Cardiac fibroblast (primary cell): ENCODE measurements at places on chromosomes 3 and 15.

DNA sequence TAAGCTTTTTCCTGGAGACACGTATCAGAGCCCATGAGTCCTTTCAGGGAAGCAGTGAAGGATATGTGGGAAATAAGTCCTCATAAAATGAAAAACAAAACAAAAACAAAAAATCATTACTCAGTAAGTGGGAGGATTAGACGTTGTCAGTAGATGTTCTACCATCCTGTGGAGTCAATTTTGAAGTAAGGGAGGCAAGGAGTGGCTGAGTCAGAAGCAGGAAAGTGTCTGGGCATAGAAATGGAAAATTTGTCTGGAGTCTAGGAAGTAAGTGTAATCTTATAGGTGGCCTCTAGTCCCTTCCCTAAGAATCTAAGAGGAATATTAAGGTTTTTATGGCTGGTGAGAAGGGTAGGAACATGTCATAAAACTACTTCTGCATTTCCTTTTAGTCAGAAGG is 339.8 kb upstream of the SEMA6D start:
- no peak for DNase-seq

DNA sequence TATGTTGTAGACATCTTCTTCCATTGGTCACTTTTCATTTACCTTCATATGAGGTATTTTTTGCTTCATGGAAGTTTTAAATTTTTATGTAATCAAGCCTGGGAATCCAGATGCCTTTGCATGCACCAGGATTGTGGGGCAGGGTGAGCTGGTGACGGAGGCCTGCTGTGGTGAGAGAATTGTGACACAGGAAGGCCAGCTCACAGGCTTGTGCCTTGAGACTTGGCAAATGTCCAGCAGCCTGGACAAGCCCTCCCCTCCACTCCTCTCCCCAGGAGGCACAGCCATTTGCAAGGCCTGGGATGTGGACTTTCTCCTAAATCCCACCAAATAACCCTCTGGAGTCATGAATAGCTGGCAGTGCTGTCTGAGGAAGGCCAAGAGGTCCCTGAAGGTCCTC is 67.4 kb downstream of the RHCG start:
- no peak for DNase-seq

DNA sequence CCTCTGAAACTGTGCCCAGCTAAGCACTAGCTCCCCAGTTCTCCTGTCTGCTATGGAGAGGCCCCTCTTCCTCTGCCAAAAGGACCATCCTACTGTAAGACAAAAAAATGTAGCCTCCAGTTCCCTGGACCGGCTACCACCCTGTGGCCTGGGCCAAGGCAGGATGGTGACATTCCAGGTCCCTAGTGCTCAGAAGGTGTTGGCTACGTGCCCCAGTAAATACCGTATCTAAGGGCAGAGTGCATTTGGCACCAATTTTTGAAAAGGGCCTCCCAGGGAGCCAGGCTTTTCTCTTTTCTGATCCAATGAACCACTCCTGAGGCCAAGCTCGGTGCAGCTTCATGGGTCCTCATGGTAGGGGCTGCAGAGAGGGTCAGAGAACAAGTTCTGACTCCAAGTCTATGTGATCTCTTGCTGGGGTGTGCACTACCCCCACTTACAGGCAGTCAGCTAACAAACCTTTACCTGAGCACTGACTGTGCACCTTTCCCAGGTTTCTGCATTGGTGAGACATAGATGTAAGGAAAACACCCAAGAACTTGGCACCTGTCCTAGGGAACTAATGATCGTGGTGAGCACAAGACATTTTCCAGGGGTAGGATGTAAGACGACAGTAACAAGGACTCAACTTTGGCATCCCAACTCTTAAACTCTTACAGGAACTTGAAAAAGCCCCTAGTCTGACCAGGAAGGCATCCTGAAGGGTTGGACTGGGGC is 32.6 kb downstream of the TLE3 start:
- DNase-seq, result no peak

- DNase-seq, result no peak
Measured at GRCh38 chr3:194399166-194399565, at the start of gene GP5. Gene GP5, minus strand, starts transcription at chr3:194399266. Its CDS starts 984 bp downstream, at chr3:194398282.

GRCh38 chr3:39349080-39349479 is 19.6 kb downstream of the CCR8 start:
- no peak for DNase-seq

- peak; percentile 31 for DNase-seq
Measured at GRCh38 chr3:130576375-130577266, 59.6 kb downstream of the COL6A6 start.

- DNase-seq, result peak; percentile 18
Measured at GRCh38 chr15:43977072-43977884, 150.5 kb downstream of the WDR76 start.

DNA sequence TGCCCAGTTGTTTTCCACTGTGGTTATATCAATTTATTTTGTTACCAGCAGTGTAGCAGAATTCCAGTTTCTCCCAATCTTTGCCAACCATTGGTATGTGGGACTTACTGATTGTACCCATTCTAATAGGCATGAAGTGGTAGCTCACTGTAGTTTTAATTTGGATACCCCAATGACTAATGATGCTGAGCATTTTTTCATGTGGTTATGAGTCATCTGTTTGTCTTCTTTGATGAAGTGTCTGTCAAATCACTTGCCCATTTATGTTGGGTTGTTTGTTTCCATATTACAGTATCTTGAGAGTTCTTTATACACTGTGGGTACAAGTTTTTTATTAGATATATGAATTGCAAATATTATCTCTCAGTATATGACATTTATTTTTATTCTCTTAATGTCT is 644.3 kb downstream of the NR2F2 start:
- DNase-seq, result no peak

- DNase-seq, result peak; percentile 26
Measured at GRCh38 chr3:112010636-112011035, 11.9 kb downstream of the TAGLN3 start.

DNA sequence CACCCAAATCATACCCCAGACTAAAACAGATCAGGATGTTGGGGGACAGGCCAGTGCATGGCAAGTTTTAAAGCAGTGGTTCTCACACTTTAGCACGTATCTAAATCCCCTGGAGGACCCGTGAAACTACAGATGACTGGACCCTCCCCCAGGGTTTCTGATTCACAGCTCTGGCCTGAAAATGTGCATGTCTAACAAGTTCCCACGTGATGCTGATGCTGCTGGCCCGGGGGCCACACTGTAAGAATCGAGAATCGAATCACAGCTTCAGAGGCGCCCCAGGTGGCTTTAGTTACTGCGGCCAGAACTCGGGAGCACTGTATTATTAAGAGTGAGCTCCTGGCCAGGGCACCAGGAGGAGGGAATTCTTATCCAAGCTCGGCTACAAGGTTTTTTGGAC is 11.6 kb downstream of the ADAMTS17 start:
- DNase-seq, result no peak

- no peak for DNase-seq
Measured at GRCh38 chr15:62798536-62798935, 244.0 kb upstream of the TPM1 start.

- DNase-seq, result peak; percentile 32
Measured at GRCh38 chr3:142896201-142896755, 7.4 kb upstream of the PCOLCE2 start.

GRCh38 chr15:56017920-56018319 is 24.5 kb upstream of the NEDD4 start:
- no peak for DNase-seq

DNA sequence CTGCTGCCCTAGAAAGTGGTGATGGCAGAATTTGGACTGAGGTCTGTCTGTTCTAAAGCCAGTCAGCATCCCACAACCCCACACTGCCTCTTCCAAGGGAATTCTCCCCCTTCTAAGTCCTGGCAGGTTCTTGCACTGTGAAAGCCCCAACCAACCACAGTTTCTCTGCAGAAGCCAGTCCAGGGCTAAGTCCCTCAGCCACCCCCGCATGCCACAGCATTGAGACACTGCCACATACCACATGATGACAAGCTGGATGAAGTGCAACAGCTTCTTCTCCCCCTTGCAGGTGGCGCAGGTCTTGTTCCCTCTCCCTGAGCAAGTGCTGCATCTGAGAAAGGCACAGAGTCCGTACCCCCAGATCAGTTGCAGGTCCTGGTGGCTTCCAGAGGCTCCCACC is 18.6 kb downstream of the SSUH2 start:
- DNase-seq, result peak; percentile 20

DNA sequence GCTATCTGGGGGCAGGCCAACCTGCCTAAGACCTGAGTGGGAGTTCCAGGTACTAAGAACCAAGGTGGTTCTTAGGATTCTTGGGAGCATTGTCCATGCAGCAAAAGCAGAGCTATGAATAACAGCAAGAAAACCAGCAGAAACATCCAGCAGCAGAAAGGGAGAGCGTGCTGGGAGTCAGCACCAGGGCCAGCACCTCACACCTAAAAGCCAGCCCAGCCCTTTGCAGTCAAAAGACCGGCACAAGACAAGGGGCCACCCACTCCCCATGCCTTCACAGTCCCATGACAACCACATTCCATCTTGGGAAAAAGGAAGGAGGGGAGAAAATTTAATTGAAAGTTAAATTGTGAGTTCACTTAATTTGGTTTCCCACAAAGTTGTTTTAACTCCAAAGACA is 364.9 kb downstream of the AGBL1 start:
- DNase-seq, result no peak

GRCh38 chr3:146162561-146162960 is 1.6 kb upstream of the PLOD2 start:
- DNase-seq, result peak; percentile 38

DNA sequence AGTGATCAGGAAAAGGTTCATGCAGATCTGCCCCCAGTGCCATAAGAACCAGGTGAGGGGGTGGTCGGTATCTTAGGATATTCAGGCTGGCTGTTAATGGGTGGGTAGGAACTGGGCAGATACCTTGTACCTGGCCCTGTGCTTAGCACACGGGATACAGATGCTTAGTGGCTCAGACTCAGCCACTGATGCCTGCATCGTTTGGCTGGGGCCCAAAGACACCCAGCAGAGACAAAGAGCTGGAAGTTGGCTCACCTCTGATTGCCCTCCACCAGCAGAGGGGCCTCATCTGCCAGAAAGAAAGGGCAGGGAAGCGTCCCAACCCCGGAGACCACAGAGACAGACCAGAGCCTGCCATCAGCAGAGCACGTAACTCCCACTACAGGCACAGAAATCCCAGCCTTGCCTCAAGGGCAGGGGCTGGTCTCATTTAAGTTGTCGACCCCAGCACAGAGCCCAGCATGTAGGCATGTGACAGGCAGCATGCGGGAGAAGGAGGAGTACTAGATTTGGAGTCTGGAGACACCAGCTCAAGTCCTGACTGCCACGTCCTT is 64.1 kb upstream of the SLC6A1 start:
- no peak for DNase-seq

GRCh38 chr15:75530169-75530568 is 48.9 kb downstream of the PTPN9 start:
- DNase-seq, result no peak

GRCh38 chr15:40927495-40927872 is 1.7 kb upstream of the DLL4 start:
- DNase-seq, result no peak

DNA sequence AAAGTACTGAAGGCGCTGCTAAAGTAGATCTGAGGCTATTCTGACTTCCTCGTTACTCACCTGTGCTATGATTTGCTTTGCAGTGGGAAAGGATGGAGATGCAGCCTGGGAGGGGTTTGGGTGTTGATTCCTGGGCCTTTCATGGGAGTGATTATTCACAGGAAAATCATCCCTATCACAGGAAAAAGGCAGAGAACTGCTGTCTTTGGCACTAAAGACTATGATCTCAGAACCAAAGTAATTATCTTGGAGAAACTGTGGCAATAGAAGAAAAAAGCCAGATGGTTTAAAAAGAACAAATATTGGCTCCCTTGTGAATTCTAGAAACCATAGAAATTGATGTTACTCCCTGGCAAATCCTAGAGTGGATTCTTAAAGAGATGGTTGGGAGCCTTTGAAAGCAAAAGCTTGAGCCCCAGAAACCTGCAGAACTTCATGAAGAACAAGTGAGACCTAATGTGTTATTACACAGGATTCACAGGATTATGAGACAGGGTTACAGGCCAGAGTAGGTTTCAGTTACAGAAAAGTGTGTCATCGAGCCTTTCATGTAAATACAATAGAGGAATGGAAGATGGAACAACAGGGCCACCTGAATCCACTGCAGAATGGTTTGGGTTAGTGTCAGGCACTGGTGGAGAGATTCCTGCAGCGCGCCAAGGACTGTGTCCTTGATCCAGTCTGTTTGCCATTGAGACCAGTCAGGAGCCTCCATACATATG is 85.7 kb downstream of the OXNAD1 start:
- DNase-seq, result no peak

- DNase-seq, result peak; percentile 51
Measured at GRCh38 chr15:77568973-77569728, 63.6 kb downstream of the LINGO1 start.

- no peak for DNase-seq
Measured at GRCh38 chr15:33148129-33148751, 46.3 kb downstream of the FMN1 start.

- no peak for DNase-seq
Measured at GRCh38 chr3:12695112-12695511, 31.2 kb upstream of the RAF1 start.

GRCh38 chr15:95132774-95133173 is 901.4 kb downstream of the MCTP2 start:
- peak; percentile 80 for DNase-seq

GRCh38 chr3:155741603-155742002 is 3.3 kb downstream of the PLCH1 start:
- no peak for DNase-seq

GRCh38 chr15:23828786-23829185 is 141.7 kb upstream of the NDN start:
- no peak for DNase-seq

- DNase-seq, result no peak
Measured at GRCh38 chr3:169280646-169281045, 382.9 kb downstream of the MECOM start.

DNA sequence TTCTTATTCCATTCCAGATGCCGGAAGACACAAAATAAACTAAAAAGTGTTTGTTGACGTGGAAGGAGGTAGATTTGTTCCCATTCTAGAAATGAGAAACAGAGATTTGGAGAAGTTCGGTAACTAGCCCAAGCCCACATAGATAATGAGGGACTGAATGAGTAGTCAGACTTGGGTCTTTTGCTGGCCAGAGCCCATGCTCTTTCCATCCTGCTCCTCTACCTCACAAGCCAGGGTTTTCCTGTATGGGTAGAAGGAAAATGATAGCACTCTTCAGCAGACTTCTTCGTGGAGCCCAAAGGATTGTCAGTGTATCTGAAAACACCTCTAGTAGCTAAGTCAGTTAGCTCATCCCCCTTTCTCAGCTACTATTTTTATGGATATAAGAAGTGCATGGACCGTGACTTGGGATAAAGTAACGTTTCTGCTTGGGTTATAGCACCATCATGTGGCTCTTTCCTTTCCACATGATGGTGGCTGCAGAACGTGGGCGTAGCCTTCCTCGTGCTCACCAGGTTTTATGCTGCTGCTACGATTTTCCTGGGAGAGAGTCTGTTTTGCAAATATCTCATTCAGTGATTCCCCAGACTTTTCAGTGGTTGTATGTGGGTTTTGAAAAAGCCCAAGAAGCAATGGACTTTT is 84.6 kb downstream of the DGKG start:
- DNase-seq, result peak; percentile 82
